ENCODE measurements at places on chromosomes 1 and 21. TPM values are rescaled to one million over a fixed set of nuclear protein-coding genes. Genes with fewer than 3 reads are reported as not detected.

PLK3 gene
- 30.0 TPM for total RNA-seq

BARHL2 gene
- total RNA-seq: not detected

CRYZL1 gene
- 30.7 TPM for total RNA-seq

MEF2D gene
- 64.7 TPM for total RNA-seq

DNASE2B gene
- not detected for total RNA-seq

SPATC1L gene
- total RNA-seq: 14.1 TPM

FCGR2B gene
- not detected for total RNA-seq
